Ammon's horn (tissue), 1 donor: ENCODE measurements at places on chromosomes 2 and 18.
A peak's percentile ranks its signal among the peaks of the same experiment; 100 is the strongest.

DNA sequence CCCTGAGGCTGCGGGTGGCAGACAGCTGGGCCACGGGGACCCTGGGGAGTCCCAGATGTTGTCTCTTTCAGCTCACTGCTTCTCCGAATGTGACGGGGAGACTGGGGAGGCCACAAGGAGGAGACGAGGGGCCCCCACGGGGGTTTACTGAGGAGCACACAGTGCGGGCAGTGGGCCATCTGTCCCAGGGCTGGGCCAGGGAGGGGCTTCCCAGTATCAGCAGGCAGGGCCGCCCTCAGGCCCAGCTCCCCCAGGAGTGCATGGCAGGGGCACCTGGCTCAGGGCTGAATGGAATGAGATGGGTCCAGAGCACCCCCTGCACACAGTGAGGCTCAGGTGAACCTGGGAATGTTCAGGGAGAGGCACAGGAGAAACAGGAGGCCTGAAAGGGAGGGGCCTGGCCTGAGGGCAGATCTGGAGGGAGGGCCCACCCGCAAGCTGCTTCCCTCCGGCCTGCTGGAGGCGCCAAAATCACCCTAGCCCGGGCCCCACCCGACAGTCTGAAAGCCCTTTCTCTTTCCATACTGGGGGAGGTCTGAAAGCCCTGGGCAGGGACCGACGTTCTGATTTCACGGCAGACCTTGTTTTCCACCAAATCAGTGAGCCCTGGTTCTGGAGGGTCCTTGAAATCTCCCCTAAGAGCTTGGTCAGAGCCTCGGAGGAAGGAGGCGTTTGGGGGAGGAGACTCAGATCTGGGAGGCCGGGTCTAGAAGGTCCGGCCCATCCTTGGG, 35.5 kb upstream of the PTMA start:
- DNase-seq, result peak; percentile 10

DNA sequence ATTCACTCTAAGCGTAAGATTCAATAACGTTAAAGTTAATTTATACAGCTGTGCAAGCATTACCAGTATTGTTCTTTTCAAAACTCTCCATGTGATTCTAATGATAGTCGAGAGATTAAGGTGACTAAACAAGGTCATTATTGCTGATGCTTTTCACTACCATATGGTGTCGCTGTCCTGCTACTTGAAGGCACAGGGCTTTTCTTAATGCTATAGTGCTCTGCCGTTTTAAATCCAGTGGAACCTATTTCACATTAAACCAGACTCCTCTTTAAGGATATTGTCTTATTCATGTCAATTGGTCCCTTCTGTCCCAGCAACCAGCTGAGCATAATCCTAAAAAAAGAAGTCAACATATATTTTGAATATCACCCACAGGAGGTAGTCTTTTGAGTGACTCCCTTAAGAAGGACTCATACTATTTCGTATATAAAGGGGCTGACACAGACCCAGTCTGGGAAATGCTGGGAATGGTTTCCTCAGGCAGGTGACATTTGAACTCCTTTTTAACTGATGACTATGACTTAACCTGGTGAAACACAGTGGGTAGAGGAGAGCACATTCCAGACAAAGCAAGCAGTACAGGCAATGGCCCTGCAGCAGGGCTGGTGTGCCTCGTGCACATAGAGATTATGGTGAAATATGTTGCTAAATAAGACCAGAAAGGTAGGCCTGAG, 53.9 kb upstream of the CYTIP start:
- DNase-seq, result peak; percentile 53

GRCh38 chr2:167924556-167924955, 322.8 kb downstream of the STK39 start:
- no peak for DNase-seq

GRCh38 chr2:215601526-215601925, 165.7 kb upstream of the FN1 start:
- no peak for DNase-seq

- DNase-seq, result no peak
Observed at GRCh38 chr2:20061476-20061875, 10.0 kb upstream of the LAPTM4A start.

DNA sequence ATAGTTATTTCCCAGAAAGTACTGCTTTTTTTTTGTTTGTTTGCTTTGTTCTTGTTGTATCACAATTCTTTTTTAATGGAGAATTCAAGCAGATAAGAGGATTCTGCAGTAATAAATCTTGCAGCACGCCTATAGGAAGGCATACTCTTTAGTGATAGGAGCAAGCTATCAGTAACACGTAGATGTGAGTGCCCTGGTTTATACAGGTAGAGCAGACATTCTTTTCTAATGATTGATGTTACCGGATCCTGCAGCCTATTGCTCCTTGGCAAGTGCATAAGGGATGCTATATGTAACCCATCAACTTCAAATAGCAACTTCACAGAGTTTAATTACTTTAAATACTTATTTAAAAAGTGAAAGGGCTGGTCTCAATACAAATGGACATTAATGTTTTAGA, 834.2 kb upstream of the GCFC2 start:
- no peak for DNase-seq

DNA sequence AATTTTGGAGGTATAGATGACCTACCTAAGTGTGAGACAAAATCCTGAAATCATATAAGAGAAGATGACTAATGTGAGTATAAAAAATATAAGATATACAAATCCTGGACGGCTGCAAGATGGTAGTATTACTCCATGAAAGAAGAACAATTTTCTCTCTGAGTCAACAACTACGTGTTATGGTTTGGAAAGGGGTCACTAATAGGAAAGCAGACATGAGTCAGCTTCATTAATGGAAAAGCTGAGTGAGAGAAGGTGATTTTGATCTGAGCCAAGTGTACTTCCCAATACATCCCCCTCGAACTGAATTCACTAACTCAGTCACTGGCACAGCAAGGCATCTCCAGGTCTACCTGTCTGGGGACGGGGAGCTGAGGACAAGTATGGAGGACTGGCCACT, 20.1 kb upstream of the SELENOI start:
- no peak for DNase-seq

- DNase-seq, result no peak
Observed at GRCh38 chr2:8639122-8639635, 42.7 kb upstream of the ID2 start.

- DNase-seq, result peak; percentile 60
Observed at GRCh38 chr2:10847008-10847407, 34.4 kb upstream of the PDIA6 start.

- no peak for DNase-seq
Observed at GRCh38 chr18:64334748-64335147, 185.9 kb upstream of the LINC00305 start.

GRCh38 chr2:207143215-207144172, 22.3 kb downstream of the KLF7 start:
- DNase-seq, result peak; percentile 74

- DNase-seq, result no peak
Observed at GRCh38 chr2:46909771-46910419, 5.7 kb downstream of the MCFD2 start.

- DNase-seq, result no peak
Observed at GRCh38 chr2:192307530-192307929, 112.8 kb upstream of the TMEFF2 start.

DNA sequence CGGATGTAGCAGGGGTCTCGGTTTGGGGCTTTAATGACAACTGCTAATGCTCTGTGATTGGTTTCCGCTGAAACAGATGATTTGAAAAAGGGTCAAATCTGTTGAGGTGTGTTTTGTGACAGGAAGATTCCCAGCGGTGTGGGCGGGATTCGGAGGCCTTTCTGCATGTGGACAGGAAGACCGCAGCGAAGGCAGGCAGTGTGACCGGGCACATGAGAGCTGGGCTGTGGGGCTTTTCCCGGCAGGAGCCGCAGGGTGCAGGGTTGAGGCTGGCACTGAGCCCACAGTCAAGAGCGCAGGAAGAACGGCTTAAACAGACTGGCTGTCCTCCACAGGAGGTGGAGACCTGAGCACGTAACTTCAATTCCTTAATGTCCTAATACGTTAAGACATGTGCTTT, 180.0 kb upstream of the TPO start:
- DNase-seq, result no peak

- no peak for DNase-seq
Observed at GRCh38 chr2:45452866-45453265, 158.2 kb downstream of the SRBD1 start.

- no peak for DNase-seq
Observed at GRCh38 chr18:10072671-10073175, 158.9 kb downstream of the VAPA start.

GRCh38 chr2:210128961-210129360, 42.2 kb downstream of the KANSL1L start:
- DNase-seq, result no peak

DNA sequence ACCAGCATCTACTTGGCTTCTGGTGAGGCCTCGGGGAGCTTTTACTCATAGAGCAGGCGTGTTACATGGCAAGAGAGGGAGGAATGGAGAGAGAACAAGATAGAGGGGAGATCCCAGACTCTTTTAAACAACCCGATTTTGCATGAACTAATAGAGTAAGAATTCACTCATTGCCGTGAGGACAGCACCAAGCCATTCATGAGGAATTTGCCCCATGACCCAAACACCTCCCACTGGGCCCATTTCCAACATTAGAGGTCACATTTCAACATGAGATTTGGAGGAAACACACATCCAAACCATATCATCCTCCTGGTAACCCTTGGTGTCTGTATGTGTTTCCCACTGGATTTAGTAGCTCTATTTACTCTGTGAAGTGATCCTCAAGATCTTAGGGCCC, 249.9 kb upstream of the SP5 start:
- DNase-seq, result no peak

GRCh38 chr2:225920621-225921220, 521.2 kb downstream of the NYAP2 start:
- DNase-seq, result no peak

- DNase-seq, result no peak
Observed at GRCh38 chr2:172597176-172597842, 41.4 kb downstream of the PDK1 start.

GRCh38 chr18:10851824-10852319, 297.5 kb downstream of the PIEZO2 start:
- DNase-seq, result peak; percentile 49

GRCh38 chr2:7280790-7281189, 363.6 kb downstream of the RNF144A start:
- DNase-seq, result no peak

- DNase-seq, result no peak
Observed at GRCh38 chr2:71492112-71492511, 38.8 kb downstream of the DYSF start.

- DNase-seq, result peak; percentile 37
Observed at GRCh38 chr2:168456521-168457189, 583 bp downstream of the CERS6 start.

DNA sequence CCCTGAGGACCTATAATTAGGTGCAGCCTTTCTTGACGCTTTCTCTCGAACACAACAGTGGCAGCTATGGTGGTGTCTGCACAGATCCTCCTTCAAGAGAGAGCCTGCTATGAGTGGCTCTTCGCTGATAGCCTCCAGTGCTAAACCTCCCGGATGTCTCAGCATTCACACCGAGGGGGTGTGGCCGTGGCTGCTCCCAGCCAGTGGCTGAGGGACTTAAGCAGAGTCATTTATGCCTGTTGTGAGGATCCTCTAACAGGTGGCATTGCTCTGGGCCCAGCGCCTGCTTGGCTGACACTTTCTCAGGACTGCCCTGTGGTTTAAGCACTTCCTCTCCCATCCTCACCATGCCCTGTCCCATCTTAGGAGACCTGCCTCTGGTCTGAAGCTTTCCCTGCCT, 592.0 kb upstream of the LRRTM1 start:
- no peak for DNase-seq

DNA sequence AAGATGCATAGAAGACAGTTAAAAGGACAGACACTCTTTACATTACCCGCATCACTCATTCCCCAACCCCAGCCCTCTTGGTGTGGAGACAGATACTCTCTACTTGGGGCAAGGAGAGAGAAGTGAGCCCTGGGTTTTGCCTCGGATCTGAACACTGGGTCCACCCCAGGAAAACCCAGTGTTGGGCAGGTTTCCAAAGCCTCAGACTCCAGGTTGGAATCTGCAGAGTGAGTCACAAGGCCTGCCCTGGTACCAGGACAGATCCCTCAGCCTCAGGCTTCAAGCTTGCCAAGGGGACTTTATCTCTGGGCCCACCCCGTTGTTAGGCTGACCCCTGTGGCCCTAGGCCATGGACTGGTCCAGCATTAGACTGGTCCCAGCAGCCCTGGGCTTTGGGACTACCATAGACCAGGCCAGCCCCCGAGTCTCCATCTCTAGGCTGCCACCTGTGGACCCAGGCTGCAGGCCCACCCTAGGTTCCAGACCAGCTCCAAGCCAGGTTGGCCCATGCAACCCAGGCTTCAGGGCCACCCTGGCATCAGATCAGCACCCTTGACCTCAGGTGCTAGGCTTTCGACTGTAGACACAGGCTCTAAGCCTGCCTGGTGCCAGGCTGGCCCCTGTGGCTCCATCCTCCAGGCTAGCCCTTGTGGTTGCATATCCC, 112.8 kb downstream of the GULP1 start:
- DNase-seq, result no peak
